ENCODE measurements at places on chromosomes 3 and 15.
A peak's percentile ranks its signal among the peaks of the same experiment; 100 is the strongest.

DNA sequence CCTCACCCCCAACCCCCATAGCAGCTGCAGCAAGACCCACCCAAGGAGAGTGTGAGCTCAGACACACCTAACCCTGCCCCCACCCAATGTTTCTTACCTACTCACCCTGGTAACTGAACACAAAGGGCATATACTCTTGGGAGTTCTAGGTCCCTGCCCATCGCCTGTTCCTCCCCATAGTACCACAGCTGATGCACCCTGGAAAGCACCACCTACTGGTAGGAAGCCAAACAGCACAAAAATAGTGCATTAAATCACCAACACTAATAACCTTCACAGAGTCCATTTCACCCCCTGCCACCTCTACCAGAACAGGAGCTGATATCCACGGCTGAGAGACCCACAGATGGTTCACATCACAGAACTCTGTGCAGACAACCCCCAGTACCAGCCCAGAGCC, 245.2 kb downstream of the EFHB start:
- no peaks in the 10 kb centered on the region for H3K27me3 ChIP-seq
- H3K36me3 ChIP-seq: no peaks in the 10 kb centered on the region
- no peak overlapping the region for H3K4me3 ChIP-seq
- no peak overlapping the region for H3K27ac ChIP-seq

DNA sequence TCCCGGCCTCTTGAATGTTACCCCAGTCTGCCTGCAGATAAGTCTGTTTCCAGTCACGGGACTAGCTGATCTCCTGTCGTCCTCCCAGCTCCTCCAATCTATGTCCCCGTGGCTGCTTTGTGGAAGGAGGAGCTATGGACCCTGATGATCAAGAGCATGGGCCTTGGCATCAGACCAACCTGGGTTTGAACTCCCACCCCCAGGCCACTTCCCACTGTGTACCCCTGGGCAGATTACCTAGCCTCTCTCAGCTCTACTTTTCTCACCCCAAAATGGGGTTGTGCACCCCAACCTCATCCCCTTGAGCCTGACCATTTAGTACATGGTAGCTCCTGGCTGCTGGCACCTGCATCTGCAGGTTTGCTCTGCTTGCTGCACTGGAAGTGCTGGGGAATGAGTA, 55.8 kb downstream of the GASK1A start:
- H3K27me3 ChIP-seq: peaks cover 39% of the 10 kb centered on the region
- DNase-seq: no peak
- H3K36me3 ChIP-seq: no peaks in the 10 kb centered on the region
- no peak overlapping the region for H3K27ac ChIP-seq

DNA sequence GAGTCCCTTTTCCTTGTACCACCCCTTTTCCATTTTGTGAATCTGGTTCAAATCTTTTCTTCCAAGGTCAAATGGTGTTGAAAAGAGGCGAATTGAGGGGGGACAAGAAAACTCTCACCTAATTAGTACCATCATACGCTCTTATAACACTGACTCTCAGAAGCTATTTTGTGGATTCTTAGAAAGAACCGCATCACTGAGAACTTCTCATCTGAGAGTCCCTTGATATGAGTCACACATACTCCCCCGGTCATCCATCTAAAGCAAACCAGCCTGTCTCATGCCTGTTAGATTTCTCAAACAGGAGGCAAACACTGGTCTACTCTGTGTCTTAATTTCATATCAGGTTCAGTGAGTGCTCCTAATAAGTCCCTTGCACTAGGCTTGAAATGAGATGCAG, 76.5 kb upstream of the SPRED1 start:
- H3K4me1 ChIP-seq: peaks cover 9% of the 10 kb centered on the region
- H3K36me3 ChIP-seq: peaks cover 1% of the 10 kb centered on the region
- no peak overlapping the region for H3K27ac ChIP-seq
- no peak for DNase-seq
- no peak overlapping the region for H3K4me3 ChIP-seq

- peaks cover 3% of the 10 kb centered on the region for H3K36me3 ChIP-seq
- H3K27ac ChIP-seq: no peak overlapping the region
- H3K4me1 ChIP-seq: no peaks in the 10 kb centered on the region
- no peak overlapping the region for H3K4me3 ChIP-seq
- peak; percentile 16 for DNase-seq
- no peaks in the 10 kb centered on the region for H3K27me3 ChIP-seq
Measured at GRCh38 chr15:25179673-25180511, 225.1 kb downstream of the SNRPN start.

GRCh38 chr3:48428572-48429316, 1.1 kb downstream of the PLXNB1 start:
- H3K27ac ChIP-seq: peak overlapping the region; percentile 77
- DNase-seq: peak; percentile 76
- H3K4me3 ChIP-seq: peak overlapping the region; percentile 74
- peaks cover 67% of the 10 kb centered on the region for H3K4me1 ChIP-seq
- H3K27me3 ChIP-seq: no peaks in the 10 kb centered on the region

- H3K4me3 ChIP-seq: no peak overlapping the region
- peaks cover 11% of the 10 kb centered on the region for H3K36me3 ChIP-seq
- H3K27me3 ChIP-seq: no peaks in the 10 kb centered on the region
- DNase-seq: no peak
- H3K27ac ChIP-seq: peak overlapping the region; percentile 23
- peaks cover 20% of the 10 kb centered on the region for H3K4me1 ChIP-seq
Measured at GRCh38 chr15:90008607-90009006, 7.5 kb downstream of the ZNF710 start.

DNA sequence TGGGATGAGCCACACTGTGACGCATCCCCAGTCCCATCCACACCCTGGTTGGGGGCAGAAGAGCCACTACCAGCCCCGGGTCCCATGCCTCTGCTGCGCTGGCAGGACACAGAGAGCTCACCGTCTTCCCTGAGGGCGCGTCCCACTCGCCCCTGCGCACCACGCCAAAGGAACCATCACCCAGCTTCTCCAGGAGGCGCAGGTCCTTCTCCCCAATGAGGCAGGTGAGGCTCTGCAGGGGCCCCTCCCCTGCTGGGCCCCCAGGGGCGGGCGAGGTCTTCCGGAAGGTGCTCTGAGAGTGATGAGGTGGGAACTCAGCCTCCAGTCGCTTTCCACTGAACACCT, 23.7 kb downstream of the TNK2 start:
- no peak overlapping the region for H3K4me3 ChIP-seq
- H3K27me3 ChIP-seq: no peaks in the 10 kb centered on the region
- H3K27ac ChIP-seq: no peak overlapping the region
- DNase-seq: no peak
- H3K36me3 ChIP-seq: peaks cover 7% of the 10 kb centered on the region

DNA sequence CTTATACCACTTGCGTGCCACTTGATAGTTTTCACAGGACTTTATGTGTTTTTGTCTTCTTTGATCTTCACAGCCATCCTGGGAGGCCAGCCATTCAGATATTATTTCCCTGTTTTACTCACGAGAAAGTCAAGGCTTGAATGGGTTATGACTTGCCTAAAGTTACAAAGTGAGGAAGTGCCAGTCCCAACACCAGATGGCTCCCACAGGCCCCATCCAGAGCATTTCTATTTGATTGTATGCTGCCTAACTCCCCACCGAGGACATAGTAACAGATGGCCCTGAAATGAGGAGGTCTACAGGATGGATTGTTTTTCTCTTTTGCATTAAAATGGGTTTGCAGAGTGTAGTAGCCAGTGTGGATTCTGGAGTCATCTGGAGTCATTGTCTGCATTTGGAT, 74.5 kb downstream of the SPTSSB start:
- peaks cover 6% of the 10 kb centered on the region for H3K36me3 ChIP-seq
- H3K4me3 ChIP-seq: no peak overlapping the region
- no peaks in the 10 kb centered on the region for H3K4me1 ChIP-seq
- DNase-seq: no peak
- no peak overlapping the region for H3K27ac ChIP-seq

GRCh38 chr3:54917862-54918261, 10.0 kb downstream of the LRTM1 start:
- H3K4me1 ChIP-seq: peaks cover 16% of the 10 kb centered on the region
- no peak overlapping the region for H3K27ac ChIP-seq
- H3K27me3 ChIP-seq: no peaks in the 10 kb centered on the region

- H3K27me3 ChIP-seq: no peaks in the 10 kb centered on the region
- no peaks in the 10 kb centered on the region for H3K36me3 ChIP-seq
- peaks cover 14% of the 10 kb centered on the region for H3K4me1 ChIP-seq
- DNase-seq: no peak
- H3K27ac ChIP-seq: no peak overlapping the region
Measured at GRCh38 chr3:3629911-3630310, 169.3 kb upstream of the LRRN1 start.

GRCh38 chr15:76006136-76006778, 6.0 kb downstream of the NRG4 start:
- peaks cover 22% of the 10 kb centered on the region for H3K36me3 ChIP-seq
- no peaks in the 10 kb centered on the region for H3K27me3 ChIP-seq
- H3K4me3 ChIP-seq: no peak overlapping the region
- DNase-seq: no peak
- peaks cover 11% of the 10 kb centered on the region for H3K4me1 ChIP-seq

DNA sequence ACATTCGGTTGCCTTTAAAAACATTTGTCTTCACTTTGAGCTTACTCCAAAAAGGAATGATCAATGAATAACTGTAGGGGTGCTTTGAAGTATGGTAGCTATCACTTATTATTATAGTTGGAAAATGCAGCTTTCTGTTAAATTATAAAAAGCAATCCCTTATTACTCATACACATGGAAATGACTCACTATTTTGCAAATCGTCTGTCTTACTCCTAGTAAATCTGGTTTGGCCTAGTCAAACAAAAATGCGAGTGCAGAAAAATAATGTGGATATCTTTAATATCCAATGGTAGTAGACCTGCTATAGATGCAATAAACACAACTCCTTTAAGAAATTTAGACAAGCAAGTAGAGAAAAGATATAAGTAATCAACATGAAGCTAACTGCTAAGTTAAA, 112.5 kb downstream of the ZIC1 start:
- H3K27ac ChIP-seq: no peak overlapping the region
- no peak for DNase-seq
- H3K4me1 ChIP-seq: no peaks in the 10 kb centered on the region
- H3K27me3 ChIP-seq: no peaks in the 10 kb centered on the region
- H3K4me3 ChIP-seq: no peak overlapping the region

DNA sequence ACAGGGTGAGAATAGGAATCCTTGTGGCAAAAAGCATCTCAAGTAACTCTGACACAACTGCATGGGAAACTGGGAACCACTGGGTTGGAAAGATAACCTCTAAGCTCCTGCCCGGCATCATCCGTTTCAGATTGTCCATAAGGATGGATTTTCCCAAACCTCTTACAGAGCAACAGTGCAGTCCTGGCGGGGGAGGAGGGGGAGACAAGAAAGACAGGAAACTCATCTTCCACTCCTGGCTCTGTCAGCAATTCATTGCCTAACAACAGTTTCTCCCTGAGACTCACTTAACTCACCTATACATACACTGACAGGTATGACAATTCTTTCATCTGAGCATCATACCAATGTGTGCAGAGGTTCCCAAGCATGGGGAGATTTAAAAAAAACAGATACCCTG, 279.0 kb downstream of the RPLP1 start:
- H3K4me3 ChIP-seq: no peak overlapping the region
- H3K36me3 ChIP-seq: no peaks in the 10 kb centered on the region
- H3K27ac ChIP-seq: no peak overlapping the region
- no peak for DNase-seq
- peaks cover 25% of the 10 kb centered on the region for H3K27me3 ChIP-seq

DNA sequence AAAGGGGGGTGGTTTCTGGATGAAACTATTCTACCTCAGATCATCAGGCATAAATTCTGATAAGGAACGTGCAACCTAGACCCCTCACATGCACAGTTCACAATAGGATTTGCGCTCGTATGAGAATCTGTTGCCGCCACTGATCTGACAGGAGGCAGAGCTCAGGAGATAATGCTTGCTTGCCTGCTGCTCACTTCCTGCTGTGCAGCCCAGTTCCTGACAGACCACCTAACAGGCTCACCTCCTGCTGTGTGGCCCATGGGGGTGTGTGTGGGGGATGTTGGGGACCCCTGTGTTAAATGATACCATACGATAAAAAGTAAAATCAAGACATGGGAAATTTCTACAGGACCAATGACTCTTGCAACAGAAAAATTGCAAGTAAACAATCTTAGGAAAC, 24.0 kb downstream of the CP start:
- H3K4me3 ChIP-seq: peak overlapping the region; percentile 58
- no peaks in the 10 kb centered on the region for H3K27me3 ChIP-seq
- peaks cover 7% of the 10 kb centered on the region for H3K36me3 ChIP-seq
- no peak for DNase-seq
- H3K27ac ChIP-seq: peak overlapping the region; percentile 73

DNA sequence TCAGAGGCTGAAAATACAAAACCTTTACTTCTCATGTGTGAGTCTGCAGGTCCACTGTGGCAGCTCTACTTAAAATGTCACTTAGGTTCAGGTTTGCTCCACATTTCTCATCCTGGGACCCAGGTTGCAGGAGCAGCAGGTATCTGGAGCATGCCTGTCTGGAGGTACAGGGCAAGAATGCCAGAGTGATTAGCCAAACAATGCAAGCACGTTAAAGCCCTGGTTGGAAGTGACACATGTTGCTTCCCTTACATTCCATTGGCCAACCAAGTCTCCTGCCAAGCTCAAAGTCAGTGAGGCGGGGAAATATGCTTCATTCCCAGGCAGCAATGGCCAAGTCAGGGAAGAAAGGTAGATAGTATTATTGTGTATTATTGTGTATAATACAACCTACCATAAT, 76.8 kb upstream of the ARL6 start:
- H3K27ac ChIP-seq: no peak overlapping the region
- no peaks in the 10 kb centered on the region for H3K27me3 ChIP-seq
- H3K4me1 ChIP-seq: peaks cover 34% of the 10 kb centered on the region

- H3K27me3 ChIP-seq: peaks cover 89% of the 10 kb centered on the region
- no peak overlapping the region for H3K27ac ChIP-seq
- DNase-seq: peak; percentile 42
- peak overlapping the region; percentile 75 for H3K4me3 ChIP-seq
- H3K36me3 ChIP-seq: no peaks in the 10 kb centered on the region
- peaks cover 11% of the 10 kb centered on the region for H3K4me1 ChIP-seq
Measured at GRCh38 chr3:28575746-28576613, 227.4 kb upstream of the AZI2 start.

- no peaks in the 10 kb centered on the region for H3K27me3 ChIP-seq
- DNase-seq: no peak
- H3K27ac ChIP-seq: peak overlapping the region; percentile 100
- H3K36me3 ChIP-seq: peaks cover 14% of the 10 kb centered on the region
Measured at GRCh38 chr3:14948609-14949038, 1.2 kb downstream of the NR2C2 start.

GRCh38 chr3:107831590-107831989, 259.2 kb downstream of the CD47 start:
- no peak overlapping the region for H3K27ac ChIP-seq
- no peaks in the 10 kb centered on the region for H3K27me3 ChIP-seq
- no peak overlapping the region for H3K4me3 ChIP-seq
- no peaks in the 10 kb centered on the region for H3K4me1 ChIP-seq
- no peaks in the 10 kb centered on the region for H3K36me3 ChIP-seq
- DNase-seq: no peak

DNA sequence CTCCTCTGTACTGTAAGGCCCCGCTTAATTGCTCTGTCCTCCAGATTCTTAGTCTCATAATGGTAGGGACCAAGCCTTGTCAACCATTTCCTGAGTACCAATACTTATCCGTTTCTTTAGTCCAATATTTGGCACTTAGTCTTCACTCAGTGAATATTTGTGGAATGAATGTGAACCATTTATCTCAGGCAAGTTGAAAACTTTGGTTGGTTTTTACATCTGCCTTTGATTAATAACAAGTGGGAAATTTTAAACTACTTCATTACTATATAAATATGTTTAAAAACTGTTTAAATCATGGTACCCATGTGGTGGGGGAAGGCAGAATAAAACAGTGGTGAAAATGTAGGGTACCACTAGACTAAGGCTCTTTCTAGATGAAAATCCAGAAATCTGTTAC, 15.2 kb downstream of the CA12 start:
- peaks cover 9% of the 10 kb centered on the region for H3K4me1 ChIP-seq
- no peaks in the 10 kb centered on the region for H3K36me3 ChIP-seq
- H3K4me3 ChIP-seq: no peak overlapping the region
- H3K27ac ChIP-seq: no peak overlapping the region
- no peak for DNase-seq
